ENCODE measurements at places on chromosomes 3 and 15.

DNA sequence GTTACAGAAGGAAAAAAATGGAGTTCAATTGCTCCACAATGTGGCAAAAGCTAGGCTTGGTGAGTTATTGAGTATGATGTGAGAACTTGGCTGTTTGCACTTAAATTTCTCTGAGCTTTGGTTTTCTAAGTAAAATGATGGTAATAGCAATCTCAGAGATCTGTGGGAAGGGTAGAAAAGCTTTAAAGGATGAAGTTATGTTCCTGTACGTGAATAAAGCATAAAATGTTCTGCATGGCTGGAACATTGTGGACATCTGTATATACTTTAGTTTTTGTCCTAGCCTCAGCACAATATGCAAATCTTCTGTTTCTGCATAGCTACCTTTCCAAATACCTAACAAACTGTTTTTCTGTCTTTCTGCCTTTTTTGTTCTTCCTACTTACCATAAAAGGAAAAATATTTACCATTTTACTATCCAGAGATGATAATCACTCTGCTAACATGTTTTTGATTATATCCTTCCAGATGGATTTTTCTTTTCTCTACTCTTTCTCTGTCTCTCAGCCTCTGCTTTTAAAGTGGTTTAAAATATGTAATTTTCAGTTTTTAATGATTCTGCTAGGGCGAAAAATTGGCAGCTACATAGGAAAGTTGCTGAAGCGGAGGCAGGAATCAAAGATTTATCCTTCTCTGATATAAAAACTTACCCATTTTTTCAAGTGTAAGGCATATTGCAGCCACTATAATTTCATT, 188.1 kb downstream of the FNDC3B start:
- DNase-seq = no peak

DNA sequence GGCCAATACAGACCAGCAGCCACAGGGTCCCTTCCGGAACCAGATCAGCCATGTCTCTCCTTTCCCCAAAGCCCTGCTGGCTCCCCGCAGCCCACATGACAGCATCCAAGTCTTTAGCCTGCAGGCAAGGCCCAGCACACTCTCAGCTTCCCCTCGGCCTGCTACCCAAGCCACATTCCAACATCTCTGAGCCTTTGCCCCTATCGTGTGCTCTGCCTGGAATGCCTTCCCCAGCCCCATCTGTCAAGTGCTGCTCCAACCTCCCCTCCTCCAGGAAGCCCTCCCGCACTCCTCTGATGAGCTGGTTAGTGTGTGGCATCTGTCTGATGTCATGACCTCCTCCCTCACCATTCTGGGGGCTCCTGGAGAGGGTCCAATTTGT, 8.5 kb downstream of the PLXND1 start:
- no peak for DNase-seq

GRCh38 chr3:194540274-194540905, 53.6 kb upstream of the ATP13A3 start:
- peak; percentile 19 for DNase-seq

DNA sequence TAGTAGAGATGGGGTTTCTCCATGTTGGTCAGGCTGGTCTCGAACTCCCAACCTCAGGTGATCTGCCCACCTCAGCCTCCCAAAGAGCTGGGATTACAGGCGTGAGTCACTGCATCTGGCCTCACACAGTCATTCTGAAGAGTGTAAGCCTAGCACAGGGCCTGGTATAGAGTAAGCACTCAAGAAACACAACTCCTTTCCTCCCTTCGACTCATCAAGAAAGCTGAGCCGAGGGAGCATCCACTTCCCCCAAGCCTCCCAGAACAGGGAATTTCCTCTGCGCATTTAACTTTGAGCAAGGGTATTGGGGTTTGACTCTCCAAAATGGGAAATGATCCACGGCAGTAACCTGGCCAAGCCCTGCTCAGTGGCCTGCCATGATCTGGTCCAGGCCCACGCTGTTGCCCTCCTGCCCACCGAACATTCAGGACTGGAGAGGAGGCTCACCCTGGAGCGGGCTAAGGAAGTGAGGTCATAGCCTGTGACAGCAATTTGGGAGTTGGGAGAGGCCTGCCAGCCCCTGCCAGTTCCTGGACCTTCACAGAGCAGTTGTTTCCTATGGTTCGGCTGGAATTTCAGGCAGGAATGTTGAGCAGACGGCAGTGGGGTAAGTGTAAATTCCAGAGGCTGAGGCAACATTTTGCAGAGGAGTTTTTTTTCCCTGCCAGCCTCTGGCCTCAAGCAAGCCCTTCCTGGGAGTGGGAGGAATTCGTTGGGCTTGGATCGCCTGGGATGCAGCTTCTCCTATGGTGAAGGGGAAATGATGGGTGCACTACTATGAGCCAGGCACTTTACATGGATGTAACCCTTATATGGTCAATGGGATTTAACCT, 21.2 kb upstream of the SMAD3 start:
- no peak for DNase-seq

- no peak for DNase-seq
Observed at GRCh38 chr3:176415661-176416295, 781.5 kb downstream of the TBL1XR1 start.

- peak; percentile 69 for DNase-seq
Observed at GRCh38 chr3:187101184-187102072, 37.9 kb downstream of the RPL39L start.

DNA sequence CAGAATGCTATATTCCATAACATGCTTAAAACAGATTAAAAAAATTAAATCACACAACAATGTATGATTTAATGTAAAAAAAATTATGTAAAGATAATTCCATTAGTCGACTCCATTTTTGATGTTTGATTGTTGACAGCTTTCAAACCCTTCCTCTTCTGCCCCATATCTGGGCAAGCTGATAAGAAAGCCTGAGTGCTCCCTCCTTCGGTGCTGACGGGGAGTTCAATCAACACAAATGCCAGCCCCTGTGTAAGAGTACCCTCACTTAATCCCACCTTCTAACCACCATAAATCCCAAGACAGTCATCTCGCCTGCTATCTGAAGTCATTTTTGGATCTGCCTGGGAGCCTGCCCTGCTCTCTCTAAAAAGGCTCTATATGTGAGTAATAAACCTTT, 59.8 kb upstream of the IP6K2 start:
- no peak for DNase-seq

DNA sequence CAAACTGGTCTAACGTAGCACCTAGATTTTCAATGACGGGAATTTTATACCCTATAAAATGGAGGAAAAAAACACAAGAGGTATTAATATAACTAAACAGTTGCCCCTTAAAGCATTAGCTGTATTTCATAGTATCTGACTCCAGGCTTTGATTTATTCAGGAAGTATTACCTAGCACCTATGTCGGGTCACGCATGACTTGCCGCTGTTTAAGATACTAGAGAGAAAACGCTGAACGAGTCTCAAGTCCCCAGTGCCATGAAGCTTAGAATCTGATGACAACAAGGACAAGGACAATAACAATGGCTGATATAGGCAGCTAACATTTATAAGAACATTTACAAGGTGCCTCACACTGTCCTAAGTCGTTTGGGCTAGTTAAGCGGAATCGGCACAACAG, 1.9 kb downstream of the SNRPA1 start:
- no peak for DNase-seq

- DNase-seq = peak; percentile 96
Observed at GRCh38 chr3:129314386-129315222, 35.9 kb downstream of the HMCES start.

DNA sequence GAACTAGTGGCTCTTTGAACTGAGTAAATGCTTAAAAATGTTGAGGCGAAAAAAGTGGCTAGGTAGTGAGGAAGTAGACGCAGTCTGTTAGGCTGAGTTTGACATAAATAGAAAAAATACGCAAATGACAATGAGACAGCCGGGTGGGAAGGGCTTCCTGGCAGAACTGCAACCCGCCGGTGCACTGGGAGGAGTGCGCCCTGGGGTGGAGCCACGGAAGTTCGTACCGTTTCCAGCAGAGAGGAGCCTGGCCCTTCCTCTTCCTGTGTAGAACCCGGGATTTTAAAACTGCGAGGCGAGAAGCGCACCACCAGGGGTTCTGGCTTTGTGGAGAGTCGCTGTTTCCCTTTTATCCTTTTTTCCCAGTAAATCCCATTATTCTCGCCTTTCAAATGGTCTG, 602.6 kb downstream of the PYDC2 start:
- DNase-seq = no peak

- no peak for DNase-seq
Observed at GRCh38 chr15:97502038-97502437, 458.5 kb upstream of the ARRDC4 start.

DNA sequence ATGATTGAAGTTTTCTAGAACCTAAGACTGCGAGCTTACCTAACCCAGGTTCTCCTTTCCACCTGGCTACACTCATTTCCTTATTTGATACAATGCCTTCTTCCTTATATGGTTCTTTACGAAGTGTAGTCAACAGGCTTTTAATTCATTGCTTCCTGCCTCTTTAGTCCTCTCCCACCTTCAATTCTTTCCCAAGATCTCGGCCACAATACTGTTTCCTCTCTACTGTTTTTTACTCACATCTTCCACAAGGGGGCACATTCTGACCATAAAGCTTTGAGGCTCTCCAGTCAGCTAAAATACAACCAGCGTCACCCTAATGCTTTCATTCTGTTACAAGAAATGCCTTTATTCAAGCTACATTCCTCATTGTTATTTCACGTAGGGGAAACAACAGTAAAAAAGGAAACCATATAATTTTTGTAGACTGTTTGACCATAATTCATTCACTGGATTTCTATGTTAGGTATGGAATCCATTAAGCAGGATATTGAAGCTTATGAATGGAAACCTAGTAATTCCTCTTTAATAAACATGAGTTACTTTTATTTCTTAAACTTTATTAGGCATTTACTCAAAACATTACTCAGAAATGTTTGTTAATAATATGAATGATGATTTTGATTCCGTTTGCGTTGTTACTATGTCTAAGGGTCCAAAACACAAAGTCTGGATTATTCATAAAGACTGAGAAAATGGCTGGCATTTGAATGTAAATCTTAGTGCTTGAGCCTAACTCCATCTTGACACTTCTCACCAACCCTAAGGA, 29.5 kb upstream of the VEPH1 start:
- no peak for DNase-seq

DNA sequence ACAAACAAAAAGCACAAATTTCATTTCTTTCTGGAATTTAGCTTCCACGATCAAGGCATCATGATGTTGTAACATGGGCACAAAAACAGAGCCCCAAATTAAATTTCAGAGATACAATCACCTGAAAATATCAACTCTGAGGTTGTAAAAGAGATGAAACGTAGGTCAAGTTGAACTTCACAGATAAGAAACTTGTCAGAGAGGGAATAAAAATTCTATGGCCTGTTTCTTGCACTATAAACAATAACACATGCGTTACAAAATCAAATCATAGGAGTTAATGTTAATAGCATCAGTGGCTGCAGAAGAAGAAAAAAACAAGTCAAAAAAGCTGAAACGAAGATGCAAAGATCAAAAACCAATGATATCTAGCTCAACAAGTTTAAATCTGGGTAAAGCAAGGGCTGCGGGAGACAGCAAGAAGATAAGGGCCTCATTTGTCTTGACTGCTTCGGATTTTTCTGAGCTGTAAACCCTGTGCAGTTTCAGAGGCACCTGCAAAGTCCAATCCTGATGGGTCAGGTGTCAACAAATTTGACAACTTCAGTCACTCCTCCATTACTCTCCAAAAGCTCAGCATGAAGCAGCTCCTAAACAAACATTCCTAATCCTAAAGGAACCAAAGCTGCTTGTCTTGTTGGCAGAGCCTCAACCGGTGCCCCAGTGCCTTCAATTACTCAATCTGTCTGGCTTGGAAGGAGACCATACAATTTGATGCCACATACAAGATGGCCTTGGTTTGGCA, 219.8 kb downstream of the STT3B start:
- no peak for DNase-seq

DNA sequence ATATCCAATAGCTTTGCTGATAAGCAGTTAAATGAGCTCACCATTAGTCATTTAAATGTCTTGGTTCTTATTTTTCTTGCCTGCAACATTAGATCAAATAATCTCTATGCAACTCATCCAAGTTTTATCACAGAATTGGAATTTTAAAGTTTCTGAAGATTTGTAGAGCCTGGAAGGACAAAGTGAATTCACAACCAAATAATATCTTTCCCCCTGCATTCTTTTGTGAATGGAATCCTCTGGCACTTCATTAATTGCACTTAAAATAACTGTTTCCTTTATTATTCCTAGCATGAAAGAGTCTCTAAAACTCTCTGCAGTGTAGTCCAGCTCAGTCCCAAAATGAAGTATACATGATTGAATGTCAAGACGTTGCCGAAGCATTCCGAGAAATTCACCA, 345.6 kb upstream of the TGFBR2 start:
- DNase-seq = no peak

- peak; percentile 80 for DNase-seq
Observed at GRCh38 chr15:72203507-72203837, 5.9 kb upstream of the GRAMD2A start.

- DNase-seq = no peak
Observed at GRCh38 chr3:190210608-190211007, 89.9 kb upstream of the P3H2 start.

- DNase-seq = no peak
Observed at GRCh38 chr15:54687628-54688027, 509.1 kb downstream of the RSL24D1 start.
